ENCODE measurements at places on chromosomes 5 and 9.

DNA sequence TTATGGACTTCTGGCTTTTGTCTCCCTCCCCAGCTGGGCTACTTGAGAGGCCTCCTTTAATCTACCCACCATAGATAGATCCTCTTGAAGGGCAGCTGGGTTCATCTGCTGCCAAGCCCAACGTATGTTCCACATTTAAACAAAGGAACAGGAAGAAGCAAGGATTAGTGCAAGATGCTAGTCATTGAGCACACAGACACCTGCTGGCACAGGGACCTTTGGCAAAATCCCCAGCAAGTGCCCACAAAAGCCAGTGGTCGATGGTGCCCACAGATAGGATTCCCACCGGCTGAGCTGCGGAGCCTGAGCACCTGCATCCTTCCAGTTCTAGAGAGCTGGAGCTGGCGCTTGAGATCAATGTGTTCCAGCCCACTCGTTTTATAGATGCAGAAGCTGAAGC is 57.7 kb upstream of the SHB start:
- no peak for DNase-seq

- no peak for DNase-seq
Measured at GRCh38 chr5:140549237-140550144, 2.0 kb downstream of the EIF4EBP3 start.

DNA sequence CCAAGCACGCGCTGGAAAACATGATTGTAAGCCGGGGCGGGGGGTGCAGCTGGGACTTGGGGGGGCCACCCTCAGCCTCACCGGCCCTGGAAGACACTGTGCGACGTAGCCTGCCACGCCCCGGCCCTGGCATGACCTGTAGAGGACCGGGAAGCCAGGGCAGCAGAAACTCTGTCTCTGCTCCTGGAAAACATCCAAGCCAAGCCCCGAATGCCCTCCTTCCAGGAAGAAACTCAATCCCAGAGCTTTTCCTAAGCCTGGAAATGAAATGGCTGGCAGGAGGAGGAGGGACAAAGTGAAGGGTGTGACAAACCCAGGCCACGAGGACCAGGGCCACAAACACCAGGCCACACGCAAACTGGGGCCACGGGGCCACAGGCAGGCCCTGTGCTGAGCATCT is 55.4 kb downstream of the KCNT1 start:
- no peak for DNase-seq

DNA sequence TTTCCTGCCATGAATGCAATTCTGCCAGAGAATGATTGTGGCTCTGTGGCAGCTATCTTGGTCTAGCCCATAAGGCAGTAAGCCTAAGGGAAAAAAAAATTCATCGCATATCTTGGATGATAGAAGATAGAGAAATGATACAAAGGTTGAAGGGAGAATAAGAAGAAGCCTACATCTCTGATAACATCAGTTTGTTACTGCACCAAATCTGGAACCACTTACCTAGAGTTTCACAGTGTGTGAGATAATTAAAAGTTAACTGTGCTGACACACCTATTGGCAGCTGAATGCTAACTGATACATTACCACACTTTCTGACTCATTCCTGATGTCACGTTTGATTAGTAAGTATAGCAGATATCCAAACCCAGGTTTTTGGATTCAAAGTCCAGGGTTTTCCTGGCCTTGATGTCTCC is 91.6 kb upstream of the TAF11L2 start:
- DNase-seq = no peak

DNA sequence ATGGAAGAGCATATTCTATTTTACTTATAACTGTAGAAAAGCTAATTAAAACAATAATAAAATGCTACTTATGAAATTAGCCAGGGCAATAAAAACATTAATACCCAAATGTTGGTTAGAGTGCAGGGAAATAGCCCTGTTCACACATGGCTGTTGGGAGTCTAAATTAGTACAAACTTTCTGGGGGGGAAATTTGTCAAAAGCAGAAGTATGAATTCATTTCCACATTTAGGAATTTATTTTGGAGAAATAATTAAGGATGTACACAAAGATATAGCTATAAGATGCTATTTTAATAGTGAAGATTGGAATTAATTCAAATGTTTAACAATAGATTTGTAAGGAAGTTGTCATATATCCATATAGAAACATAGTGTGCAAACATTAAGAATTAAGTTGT is 190.5 kb downstream of the SEC61B start:
- DNase-seq = no peak

Data from NCI-H1417 (cell line).